ENCODE measurements at places on chromosomes 12 and 14.

GRCh38 chr12:112875608-112876007 is 31.2 kb upstream of the OAS1 start:
- DNase-seq = no peak

- DNase-seq = no peak
These were observed 1766.9 kb upstream of the SEL1L start for GRCh38 chr14:83300476-83301064.

- DNase-seq = no peak
These were observed 79.9 kb downstream of the NINJ2 start for GRCh38 chr12:583251-583869.

GRCh38 chr12:3904999-3905398 is 31.8 kb upstream of the PARP11 start:
- DNase-seq = no peak

DNA sequence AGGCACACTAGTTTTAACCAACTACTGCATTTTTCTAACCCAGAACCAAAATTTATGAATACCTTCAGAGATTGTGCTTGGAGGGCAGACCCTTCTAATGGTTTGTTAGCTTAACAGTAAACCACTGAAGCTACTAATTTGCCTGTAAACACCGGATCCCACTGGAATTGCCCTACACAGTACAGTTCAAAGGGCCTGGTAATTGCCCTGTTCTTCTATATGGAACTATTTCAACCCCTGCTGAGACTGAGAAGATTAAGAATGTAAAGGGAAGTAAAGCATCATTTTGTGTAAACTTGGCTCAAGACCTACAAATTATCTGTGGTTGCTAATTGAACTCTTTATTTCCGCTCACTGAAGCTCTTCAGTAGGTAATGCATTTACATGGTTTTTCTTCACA is 468.1 kb downstream of the NPAS3 start:
- DNase-seq = no peak

DNA sequence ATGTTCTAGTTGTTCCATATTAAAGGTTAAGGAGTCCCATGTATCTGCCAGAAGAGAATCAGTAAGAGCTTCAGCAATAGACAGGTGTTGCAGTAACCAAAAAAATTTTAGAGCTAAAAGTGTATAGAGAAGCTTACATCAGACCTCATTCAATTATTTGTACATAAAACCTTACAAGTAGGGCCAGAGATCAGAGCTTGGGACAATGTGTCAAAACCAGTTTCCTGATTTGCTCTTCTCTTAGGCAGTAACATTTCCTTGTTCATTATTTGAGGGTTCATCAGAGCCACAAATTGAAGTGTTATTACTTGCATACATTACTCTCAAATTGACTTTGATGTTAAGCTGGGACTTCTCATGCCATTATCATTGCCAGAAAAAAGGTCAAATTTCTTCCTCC is 55.5 kb upstream of the ATXN7L3B start:
- no peak for DNase-seq

GRCh38 chr14:57753821-57754220 is 112.1 kb downstream of the SLC35F4 start:
- no peak for DNase-seq

- no peak for DNase-seq
These were observed 74.5 kb upstream of the DYNC1H1 start for GRCh38 chr14:101889898-101890297.

DNA sequence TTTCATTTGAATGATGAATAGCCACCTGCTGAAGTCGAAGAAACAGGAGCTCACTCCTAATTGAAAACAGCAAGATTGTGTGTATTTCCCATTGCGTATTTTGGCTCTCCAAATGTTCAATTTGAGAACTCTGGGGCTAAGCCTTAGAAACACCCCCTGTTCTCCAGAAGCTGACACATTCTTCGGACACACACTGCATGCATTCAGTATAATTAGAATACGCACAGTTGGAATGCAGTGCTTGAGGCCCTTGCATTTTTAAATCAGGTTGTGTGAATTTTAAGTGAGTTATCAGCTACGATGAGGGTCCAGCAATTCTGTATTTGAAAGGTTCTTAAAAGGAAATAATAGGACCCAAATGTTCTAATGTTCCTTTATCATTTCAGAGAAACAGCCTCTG is 103.8 kb downstream of the PRKD1 start:
- DNase-seq = no peak
